ENCODE measurements at places on chromosomes 16 and 17.

GRCh38 chr17:49183801-49184200 lies 26.6 kb downstream of the GNGT2 start:
- DNase-seq = no peak

- DNase-seq = no peak
Measured at GRCh38 chr17:73707358-73707757, 63.1 kb upstream of the SDK2 start.

DNA sequence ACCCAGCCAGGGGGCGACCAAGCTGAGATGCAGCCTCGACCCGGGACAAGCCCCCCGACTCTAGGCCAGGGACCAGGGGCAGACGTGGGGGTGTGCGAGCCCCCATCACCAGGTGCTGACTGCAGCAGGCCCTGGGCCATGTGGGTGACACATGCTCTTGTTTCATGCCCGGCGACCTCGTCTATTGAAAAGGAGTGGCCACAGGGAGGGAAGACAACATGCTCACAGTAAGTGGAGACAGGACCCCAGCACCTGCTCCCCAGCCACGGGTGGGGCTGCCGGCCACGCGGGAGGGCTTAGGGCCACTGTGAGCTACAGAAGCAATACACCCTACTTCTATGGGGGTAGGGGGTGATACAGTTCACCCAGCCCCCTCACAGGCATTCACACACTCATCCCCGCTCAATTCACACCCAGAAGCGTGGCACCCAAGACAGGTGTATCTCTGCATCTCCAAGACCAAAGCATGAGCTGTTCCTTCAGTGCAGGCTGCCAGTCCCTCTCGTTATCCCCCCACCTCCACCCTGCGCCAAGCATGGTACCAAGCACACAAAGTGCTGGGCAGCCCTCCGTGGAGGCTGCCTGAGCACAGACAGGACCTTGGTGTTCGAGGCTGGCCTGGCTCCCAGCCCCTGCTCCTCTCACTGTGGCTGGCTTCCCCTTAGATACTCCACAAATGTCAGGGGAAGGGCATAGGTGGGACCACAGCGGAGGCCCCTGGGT lies 13.6 kb downstream of the VASN start:
- no peak for DNase-seq

- no peak for DNase-seq
Measured at GRCh38 chr16:86831366-86831765, 253.0 kb downstream of the FOXL1 start.

DNA sequence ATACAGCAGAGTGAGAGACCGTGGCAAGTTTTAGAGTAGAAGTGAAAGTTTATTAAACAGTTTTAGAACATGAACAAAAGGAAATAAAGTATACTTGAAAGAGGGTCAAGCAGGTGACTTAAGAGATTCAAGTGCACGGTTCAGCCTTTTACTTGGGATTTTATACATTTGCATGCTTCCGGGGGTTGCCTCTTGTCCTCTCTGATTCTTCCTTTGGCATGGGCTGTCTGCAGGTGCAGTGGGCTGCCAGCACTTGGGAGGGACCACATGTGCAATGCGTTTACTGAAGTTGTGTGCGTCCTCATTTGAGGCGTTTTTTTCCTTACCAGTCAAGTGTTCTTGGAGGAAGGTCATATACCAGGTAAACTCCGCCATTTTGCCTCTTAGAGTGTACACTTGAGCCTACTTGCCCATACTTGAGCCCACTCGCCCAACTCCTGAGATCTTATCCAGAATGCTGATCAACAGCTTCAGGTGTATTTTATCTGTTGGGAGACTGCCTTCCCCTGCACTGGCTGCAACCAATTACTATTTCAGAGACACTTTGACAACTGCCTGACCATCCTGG lies 195.2 kb downstream of the IRX5 start:
- no peak for DNase-seq
